ENCODE measurements at places on chromosomes 1 and 21.

GRCh38 chr1:87250336-87250735, 78.3 kb upstream of the LMO4 start:
- DNase-seq, result no peak

DNA sequence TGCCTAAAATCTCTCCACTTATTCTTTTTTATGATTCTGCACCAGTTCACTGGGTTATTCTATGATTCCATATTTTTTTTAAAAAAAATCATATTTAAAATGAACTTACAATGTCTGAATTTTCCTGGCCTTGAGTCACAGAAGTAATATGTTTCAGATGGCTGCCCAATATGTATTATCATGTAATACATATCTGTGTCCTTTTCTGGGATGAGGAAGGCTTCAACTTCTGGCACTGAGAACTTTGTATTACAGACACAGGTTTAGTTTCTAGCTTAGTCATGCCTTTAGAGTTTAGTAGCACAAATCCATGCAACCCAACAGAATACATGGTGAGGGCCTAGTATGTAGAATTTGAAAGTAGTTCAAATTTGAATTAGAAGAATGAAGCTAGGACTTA, 7.8 kb upstream of the HSD17B7 start:
- DNase-seq, result no peak

GRCh38 chr1:8651236-8651890, 166.1 kb downstream of the RERE start:
- DNase-seq, result peak; percentile 37

- no peak for DNase-seq
Observed at GRCh38 chr1:241086686-241087085, 270.3 kb downstream of the RGS7 start.

DNA sequence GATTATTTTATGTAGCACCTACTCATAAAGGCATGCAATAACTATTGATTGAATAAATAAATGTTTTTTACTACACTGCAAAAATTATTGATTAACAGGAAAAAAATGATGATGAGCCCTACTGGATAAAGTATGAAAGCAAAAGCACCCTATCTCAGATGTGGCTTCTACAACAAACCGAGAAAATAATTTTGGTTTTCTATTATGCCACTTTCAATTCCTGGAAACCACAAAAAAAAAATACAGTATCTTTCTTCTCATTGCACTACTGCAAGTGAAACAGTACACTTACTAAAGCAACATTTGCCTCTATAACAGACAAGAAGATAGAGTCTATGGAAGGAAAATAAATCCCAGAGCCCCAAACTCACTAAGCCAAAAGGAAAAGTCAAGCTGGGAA, 1882.4 kb downstream of the NCAM2 start:
- no peak for DNase-seq

- no peak for DNase-seq
Observed at GRCh38 chr21:19603011-19603593, 1199.5 kb upstream of the TMPRSS15 start.

DNA sequence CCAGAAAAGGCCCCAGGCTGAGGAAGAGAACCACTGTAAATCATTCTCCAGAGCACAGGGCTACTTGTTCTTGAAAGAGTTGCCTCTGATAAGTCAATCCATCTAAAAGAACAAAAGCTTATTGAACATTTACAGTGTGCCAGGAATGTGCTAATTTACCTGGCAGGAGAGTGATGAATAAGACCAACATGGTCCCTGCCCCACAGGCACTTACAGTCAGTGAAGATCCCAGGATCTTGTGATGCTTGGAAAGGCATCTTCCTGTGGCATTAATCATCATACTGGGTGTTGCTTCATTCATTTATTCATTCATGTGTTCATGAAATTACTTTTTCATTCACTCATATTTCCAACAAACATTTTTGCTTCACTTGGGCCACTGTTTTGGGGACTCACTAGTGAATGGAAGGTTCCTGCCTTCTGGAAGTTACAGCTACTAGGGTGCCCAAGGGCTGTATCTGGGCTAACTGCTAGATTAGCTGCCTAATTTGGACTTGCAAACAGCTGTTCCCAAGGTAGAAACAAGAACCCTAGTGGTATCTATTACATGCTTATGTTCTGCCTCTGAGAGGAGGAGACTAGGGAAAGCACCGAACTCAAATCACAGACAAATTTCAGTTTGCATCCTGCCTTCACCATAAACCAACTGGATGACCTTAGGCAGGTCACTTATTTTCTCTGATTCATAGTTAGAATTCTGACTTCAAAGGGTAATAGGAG, 133.5 kb downstream of the CLIC6 start:
- DNase-seq, result no peak

DNA sequence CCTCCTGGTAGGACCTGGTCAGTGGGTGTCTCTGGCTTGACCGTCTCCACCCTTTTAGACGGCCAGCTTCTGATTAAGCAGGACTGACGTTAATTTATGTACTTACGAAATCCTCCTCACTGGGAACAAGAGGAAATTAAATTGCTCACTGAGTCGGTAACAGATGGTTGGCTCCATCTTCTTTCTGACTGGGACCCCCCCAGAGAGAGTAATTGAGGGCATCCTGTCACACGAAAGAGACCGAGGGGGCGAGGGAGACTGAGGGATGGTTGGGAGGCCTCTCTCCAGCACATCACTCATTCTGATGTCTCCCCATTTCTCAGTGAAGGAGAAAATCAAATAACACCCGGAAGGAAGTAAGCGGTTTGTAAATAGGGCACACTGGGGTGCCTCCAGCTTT, 104.8 kb downstream of the OMA1 start:
- DNase-seq, result no peak

DNA sequence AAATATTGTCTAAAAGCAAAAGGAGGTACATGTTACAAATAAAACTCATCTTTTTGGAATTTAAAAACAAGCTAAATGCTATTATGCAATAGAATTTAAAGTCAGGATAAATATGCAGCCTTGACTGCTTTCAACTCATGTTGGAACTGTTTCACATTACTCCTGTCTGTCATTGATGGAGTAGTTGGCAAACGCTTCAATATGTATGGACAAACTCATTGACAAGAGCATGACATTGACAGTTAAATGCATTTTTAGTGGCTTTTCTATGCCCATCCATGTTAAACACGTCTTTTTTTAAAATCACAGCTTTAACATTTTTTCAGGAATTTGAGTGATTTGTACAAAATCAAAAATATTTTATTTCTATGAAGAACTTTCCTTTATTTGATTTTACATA, 1560.5 kb downstream of the KCNT2 start:
- DNase-seq, result no peak

- no peak for DNase-seq
Observed at GRCh38 chr1:21756393-21757089, 26.4 kb downstream of the USP48 start.

- no peak for DNase-seq
Observed at GRCh38 chr1:154726896-154727753, 119.1 kb upstream of the ADAR start.

DNA sequence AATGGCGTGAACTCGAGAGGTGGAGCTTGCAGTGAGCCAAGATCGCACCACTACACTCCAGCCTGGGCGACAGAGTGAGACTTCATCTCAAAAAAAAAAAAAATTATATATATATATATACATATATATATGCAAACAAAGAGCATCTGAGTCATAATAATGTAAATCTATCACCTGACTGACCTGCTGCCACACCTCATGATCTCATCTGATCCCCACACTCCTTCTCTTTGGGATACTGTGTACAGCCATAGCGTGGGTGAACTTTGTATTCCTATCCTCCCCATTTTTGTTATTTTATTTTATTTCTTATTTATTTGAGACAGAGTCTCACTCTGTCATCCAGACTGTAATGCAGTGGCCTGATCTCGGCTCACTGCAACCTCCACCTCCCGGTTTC, 2.6 kb upstream of the HDAC1 start:
- DNase-seq, result no peak

DNA sequence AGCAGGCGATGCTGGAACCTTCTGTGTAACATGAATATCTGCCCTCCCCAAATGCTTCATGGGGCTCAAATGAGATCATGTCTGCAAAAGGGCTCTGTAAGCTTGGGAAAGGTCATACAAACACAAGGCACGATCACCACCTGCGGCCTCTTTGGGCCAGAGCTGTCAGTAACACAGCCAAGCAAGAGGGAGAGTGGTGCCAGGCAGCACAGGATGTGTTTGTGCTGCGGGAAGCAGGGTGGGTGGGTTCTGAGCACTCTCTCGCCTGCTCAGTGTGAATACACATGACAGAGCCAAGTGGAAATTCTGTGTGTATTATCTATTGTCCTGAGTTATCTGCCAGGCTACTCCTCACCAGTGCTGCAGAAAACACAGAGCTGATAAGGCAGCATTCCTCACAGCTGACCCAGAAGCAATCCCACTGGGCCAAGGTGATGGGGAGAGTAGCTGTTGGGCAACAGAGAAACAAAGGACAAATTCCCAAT, 101.2 kb downstream of the LAMC2 start:
- no peak for DNase-seq

DNA sequence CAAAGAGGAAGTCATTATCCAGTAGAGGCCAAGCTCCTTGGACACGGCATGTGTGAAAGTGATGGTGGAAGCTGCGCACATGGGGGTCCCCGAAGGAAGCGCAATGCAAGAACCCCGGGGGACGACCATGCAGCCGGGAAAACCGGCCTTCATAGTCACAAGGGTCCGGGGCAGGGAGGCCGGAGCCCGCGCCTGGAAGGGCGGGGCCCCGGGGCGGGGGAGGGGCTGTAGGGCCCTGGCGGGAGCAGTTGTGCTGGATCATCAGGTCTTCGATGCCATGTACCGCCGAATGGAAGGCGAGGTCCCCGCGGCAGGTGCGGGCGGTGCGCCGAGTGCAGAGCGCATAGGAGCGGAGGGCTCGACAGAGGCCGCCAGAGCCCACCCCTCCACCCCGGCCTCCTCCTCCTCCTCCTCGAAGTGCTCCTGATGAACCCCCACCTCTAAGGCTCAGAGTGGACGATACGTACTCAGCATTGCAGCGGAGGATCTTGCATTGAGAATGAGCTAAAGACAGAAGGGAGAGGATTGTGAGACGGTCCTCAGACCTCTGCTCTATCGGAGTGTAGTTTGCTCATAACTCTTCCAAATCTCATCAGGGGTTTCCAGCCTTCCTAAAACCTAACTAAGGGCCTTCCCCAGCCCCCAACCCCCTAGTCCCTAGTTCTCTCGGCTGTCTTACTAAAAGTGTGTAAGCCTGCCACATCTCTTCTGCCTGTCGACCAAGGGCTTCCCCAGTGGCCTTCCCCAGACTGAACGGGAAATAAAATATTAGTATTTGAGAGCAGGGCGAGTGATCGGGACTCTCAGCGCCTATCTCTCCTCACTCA, 2.1 kb downstream of the HJV start:
- no peak for DNase-seq

DNA sequence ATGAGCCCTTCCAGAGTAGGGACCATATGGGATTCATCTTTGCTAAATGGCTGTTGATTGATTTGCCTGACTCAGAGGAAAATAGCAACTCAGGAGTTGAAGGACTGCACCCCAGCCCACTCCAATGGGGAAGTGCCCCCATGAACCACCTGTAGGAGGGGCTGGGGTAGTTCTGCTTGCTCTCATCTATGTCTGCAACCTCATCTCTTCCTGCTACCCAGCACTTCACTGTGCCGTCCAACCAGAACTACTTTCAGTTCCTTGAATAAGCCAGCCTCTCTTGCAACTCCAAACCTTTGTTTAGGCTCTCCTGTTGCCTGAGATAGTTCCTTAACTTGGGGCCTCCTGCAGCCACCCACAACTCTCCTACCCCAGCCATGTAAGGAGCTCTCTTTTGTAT, 26.6 kb downstream of the BEND5 start:
- DNase-seq, result no peak

DNA sequence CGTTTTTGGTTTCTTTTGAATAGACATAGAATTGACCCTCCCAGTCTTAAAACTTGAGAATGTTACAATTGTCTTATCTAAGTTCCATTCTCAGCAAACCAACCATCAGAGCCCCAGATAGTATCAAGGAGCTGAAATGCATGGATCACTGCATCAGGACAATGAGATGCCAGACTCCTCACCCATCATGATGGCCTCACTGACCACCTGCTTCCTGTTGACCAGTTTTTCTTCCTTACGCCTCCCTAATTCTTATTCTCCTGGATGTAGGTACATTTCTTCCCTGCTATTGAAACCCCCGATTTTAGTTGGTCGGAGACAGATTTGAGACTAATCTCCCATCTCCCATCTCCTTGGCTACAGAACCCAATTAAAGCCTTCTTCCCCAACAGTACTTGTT, 17.7 kb downstream of the MATN1 start:
- DNase-seq, result no peak

GRCh38 chr1:107590087-107590486, 374.9 kb downstream of the VAV3 start:
- DNase-seq, result no peak

DNA sequence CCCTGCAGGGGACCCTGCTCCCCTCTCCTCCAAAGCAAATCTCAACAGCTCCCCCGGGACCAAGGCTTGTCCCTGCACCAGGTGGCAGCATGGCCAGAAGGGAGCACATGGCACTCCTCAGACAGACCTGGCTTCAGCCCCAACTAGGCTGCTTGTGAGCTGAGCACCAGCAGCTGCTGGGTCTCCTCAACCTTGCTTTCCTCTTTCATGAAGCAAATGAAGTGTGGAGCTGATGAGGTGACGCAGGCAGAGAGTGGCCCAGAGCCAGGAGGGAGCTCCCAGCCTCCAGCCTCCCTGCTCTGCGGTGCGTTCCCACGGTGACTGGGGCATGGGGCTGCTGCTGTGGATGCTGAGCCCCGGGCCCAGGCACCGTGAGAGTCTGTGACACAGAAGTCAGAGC, 34.0 kb downstream of the MEGF6 start:
- DNase-seq, result no peak

DNA sequence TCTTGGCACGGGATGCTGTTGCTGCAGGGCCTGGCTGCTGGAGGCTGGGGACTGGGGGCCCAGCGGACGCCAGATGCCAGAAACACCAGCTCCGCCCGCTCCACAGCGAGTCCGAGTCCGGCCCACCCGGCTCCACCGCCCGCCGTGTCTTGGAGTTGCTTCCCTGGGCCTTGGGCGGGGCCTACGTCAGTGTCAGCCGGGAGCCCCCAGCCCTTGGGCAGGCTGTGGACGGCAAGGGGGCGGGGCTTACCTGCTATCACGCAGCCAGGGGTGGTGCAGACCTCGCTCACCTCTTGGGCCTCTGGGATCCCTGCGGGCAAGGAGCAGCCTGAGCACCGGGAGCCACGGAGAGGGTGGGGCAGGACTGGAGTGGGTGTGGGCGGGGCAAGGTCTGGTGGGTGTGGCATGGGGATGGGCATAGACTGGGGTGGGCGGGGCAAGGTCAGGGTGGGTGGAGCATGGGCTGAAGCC, 21.8 kb downstream of the MMEL1 start:
- DNase-seq, result peak; percentile 36

- no peak for DNase-seq
Observed at GRCh38 chr1:2136386-2137235, 58.0 kb downstream of the FAAP20 start.
